ENCODE measurements at places on chromosomes 1 and 21. TPM values are rescaled to one million over a fixed set of nuclear protein-coding genes. Genes with fewer than 3 reads are reported as not detected.

HCRTR1 gene
- not detected for total RNA-seq

SLFNL1 gene
- total RNA-seq = 0.41 TPM

TMEM82 gene
- total RNA-seq = 16.8 TPM

AIRE gene
- total RNA-seq = 0.16 TPM

C1orf167 gene
- total RNA-seq = not detected

ITLN2 gene
- total RNA-seq = not detected

LRRN2 gene
- total RNA-seq = 4.3 TPM

NLRP3 gene
- total RNA-seq = 0.89 TPM

OR2T2 gene
- not detected for total RNA-seq

FAM3B gene
- 2.3 TPM for total RNA-seq

CGN gene
- total RNA-seq = 187 TPM

S100A9 gene
- 75.0 TPM for total RNA-seq

PRELP gene
- total RNA-seq = 5.6 TPM

KRTAP10-6 gene
- total RNA-seq = not detected

REN gene
- 0.87 TPM for total RNA-seq

WLS gene
- total RNA-seq = 118 TPM

FCRL6 gene
- total RNA-seq = 0.38 TPM

KIF14 gene
- 0.81 TPM for total RNA-seq

NSL1 gene
- 25.3 TPM for total RNA-seq

MFAP2 gene
- 2.4 TPM for total RNA-seq

LCE3E gene
- total RNA-seq = not detected

S100A2 gene
- 1.3 TPM for total RNA-seq

OR2M3 gene
- not detected for total RNA-seq

RNU1-3 gene
- 2,195 TPM for total RNA-seq

AMY2B gene
- 31.6 TPM for total RNA-seq

LIN9 gene
- 3.8 TPM for total RNA-seq

TNFRSF9 gene
- 0.35 TPM for total RNA-seq

ADORA1 gene
- total RNA-seq = 0.78 TPM

BRINP2 gene
- not detected for total RNA-seq

TCHH gene
- total RNA-seq = 0.09 TPM

CD1D gene
- total RNA-seq = 2.4 TPM

RHOU gene
- total RNA-seq = 39.3 TPM

CR1 gene
- 3.8 TPM for total RNA-seq

KRTAP19-1 gene
- total RNA-seq = not detected

BNIPL gene
- total RNA-seq = 1.1 TPM

LPAR3 gene
- 3.5 TPM for total RNA-seq

TFF3 gene
- 2,419 TPM for total RNA-seq

RAB13 gene
- 55.4 TPM for total RNA-seq

SLC44A3 gene
- total RNA-seq = 89.1 TPM

ASTN1 gene
- 2.2 TPM for total RNA-seq

DPYD gene
- total RNA-seq = 13.8 TPM

ATP5IF1 gene
- 266 TPM for total RNA-seq

PTGFRN gene
- 74.4 TPM for total RNA-seq

MARK1 gene
- 1.4 TPM for total RNA-seq

AKT3 gene
- total RNA-seq = 8.2 TPM

RPTN gene
- total RNA-seq = not detected

PRRX1 gene
- 2.1 TPM for total RNA-seq

CLCA1 gene
- 438 TPM for total RNA-seq

WDTC1 gene
- total RNA-seq = 45.5 TPM

KCNA2 gene
- 4.7 TPM for total RNA-seq

STK40 gene
- 85.0 TPM for total RNA-seq

IFI6 gene
- 8.3 TPM for total RNA-seq

C1orf116 gene
- total RNA-seq = 31.0 TPM

HUNK gene
- 11.0 TPM for total RNA-seq

AVPR1B gene
- 0.89 TPM for total RNA-seq

CAMSAP2 gene
- 5.0 TPM for total RNA-seq

SLAMF1 gene
- 1.1 TPM for total RNA-seq

Measured in mucosa of descending colon (tissue), 3 donors.